ENCODE measurements at places on chromosomes 5 and 9.

DNA sequence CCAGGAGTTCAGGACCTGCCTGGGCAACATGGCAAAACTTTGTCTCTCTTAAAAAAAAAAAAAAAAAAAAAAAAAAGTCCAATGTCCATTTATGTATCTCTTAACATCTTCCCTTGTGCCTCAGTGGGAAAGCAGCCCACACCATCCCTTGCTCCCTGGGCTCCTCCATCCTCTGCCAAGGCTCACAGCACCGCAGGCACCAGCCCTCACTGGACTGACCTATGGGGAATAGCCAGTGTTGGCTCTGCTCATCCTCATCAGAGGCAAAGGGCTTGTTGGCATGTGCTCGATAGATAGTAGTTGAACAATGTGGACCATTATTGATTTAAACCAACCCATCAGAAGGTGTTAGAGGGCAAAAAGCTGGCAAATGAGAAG is 61.8 kb upstream of the LRRTM2 start:
- DNase-seq: no peak

GRCh38 chr5:172106511-172107356 is 81.3 kb downstream of the STK10 start:
- peak; percentile 72 for DNase-seq

- DNase-seq: no peak
Observed at GRCh38 chr9:114120192-114121014, 21.3 kb upstream of the KIF12 start.

- DNase-seq: no peak
Observed at GRCh38 chr5:180250329-180250728, 41.3 kb upstream of the RASGEF1C start.

DNA sequence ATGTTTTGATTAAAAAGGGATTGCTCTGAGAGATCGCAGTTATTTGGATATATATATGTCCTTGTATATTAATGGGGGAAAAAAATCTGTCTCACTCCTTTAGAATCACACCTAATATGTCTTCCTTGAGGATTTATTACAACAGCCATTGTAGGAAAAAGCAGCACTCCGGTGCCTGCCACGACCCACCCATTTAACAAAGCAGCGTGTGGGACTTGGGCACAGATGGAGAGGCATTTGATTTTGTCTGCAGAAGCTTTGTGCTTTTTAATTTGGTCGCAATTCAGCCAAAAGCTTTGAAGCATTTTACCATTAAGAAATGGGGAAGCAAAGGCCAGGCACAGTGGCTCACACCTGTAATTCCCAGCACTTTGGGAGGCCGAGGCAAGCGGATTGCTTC is 159.2 kb downstream of the SMARCA2 start:
- DNase-seq: no peak

- no peak for DNase-seq
Observed at GRCh38 chr9:124149992-124150391, 107.8 kb upstream of the NEK6 start.

DNA sequence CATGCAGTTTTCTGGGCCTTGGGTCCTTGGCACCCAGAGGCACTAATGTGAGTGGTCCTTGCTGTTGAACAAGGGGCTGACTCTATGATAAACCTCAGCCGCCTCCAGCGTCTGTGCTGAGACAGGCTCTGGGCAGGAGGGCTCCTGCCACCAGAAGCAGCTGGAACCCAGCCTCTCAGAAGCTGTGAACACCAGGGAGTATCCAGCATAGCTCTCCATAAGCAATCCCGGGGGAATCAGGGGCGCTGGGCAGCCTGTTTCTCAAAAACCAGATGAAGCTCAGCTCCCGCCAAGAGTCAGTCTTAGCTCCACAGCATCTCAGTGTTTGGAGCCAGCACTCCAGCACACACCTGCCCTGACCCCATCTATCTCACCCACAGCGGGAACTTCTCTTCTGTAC is 170.2 kb downstream of the HSPA4 start:
- no peak for DNase-seq

DNA sequence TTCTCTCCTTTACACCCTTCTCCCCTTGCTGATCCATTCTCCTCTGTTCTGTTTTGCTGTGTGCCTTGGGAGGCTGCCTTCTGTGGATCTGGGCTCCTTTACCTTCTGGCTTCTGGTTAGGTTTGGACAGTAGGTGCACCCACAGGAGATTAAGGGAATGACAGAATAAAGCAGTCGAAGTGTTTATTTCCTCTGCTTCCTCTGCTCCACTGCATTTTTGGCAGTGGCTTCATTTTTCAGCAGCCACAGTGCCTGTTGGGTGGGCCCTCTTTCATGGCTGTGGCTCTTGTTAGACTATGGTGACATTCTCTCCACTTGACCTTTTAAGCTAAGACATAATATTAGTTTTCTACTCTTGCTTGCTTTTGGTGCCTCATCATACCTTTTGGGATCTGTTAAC is 144.1 kb downstream of the CCDC171 start:
- DNase-seq: no peak

- no peak for DNase-seq
Observed at GRCh38 chr5:132800545-132800944, 12.6 kb upstream of the SOWAHA start.

DNA sequence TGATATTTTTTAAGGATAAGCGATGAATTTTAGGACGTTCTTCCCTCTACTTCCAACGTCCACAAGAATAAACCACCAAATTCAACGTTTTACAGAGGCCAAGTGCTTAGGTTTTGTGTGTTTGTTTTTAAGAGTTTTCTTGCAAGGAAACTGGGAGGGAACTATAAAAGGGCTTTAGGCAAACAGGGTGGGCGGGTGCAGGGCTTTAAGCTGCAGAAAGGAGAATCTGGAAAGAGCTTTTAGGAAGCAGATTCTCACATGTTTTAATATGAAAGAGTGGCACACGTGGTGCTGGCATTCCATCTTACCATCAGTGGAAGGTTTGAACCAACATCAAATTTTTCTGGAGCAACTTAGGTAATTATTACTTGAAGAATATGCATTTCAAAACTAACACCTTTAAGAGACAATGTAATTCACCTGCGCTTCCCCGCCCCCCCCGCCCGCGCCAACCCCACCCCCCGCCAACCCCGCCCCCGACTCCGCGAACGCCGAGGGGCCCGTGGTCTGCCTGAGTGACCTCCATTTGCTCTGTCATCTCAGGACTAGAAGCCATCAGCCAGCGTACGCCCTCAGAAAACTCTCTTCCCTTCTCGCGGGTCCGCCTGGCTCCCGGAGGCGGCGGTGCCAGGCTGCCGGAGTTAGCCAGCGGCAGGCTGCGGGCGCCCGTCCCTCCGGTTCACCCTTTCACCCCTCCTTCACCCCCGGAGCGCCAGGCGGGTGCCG is 911 bp upstream of the PIK3R1 start:
- no peak for DNase-seq

DNA sequence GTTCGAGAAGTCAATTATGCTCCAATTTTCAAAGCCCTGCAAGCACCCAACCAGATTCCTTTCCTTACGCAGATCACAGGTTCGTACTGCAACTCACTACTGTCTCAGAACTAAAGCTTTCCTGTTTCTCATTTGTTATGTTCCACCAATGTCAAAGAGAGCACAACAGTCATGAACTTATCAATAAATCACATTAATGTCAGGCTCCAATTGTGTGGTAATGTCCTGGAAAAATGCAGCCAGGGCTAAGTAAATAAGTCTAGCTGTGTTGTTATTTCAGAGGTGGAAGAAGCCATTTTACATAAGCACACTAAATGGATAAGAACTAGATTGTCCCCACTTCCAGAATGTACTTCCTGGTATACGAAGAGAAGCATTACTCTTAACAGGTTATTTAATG is 488.6 kb upstream of the PTGER4 start:
- no peak for DNase-seq

- no peak for DNase-seq
Observed at GRCh38 chr9:8362250-8362649, 562.7 kb upstream of the DMAC1 start.
